ENCODE measurements at places on chromosomes 11 and 22.

DNA sequence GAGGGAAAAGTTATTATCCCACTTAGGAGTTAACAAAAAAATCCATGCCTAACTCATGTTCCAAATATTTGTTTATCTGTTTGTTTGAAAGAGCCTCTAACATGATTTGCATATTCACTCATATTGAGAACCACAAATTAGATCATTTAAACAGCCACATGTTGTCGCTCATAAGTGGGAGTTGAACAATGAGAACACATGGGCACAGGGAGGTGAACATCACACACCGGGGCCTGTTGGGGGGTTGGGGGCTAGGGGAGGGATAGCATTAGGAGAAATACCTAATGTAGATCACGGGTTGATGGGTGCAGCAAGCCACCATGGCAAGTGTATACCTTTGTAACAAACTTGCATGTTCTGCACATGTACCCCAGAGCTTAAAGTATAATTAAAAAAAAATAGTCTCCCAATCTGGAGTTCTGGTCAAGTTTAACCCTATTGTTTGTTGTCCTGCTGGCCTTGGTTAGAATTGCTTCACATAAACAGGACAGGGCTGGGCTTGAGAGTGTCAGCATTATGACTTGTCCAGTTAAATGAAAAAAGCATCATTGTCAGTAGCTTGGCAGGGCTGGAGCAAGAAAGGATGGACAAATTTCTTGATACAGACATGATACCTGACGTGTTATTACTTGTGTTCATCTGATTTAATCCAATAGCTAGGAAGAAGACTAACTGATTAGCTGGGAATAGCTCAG, 57.8 kb upstream of the PSMA1 start:
- no peak for DNase-seq

- DNase-seq, result no peak
Observed at GRCh38 chr11:1419811-1420210, 30.1 kb downstream of the BRSK2 start.

- DNase-seq, result no peak
Observed at GRCh38 chr11:35586222-35586621, 32.0 kb upstream of the FJX1 start.

- DNase-seq, result no peak
Observed at GRCh38 chr22:29115682-29116288, 43.0 kb downstream of the KREMEN1 start.

DNA sequence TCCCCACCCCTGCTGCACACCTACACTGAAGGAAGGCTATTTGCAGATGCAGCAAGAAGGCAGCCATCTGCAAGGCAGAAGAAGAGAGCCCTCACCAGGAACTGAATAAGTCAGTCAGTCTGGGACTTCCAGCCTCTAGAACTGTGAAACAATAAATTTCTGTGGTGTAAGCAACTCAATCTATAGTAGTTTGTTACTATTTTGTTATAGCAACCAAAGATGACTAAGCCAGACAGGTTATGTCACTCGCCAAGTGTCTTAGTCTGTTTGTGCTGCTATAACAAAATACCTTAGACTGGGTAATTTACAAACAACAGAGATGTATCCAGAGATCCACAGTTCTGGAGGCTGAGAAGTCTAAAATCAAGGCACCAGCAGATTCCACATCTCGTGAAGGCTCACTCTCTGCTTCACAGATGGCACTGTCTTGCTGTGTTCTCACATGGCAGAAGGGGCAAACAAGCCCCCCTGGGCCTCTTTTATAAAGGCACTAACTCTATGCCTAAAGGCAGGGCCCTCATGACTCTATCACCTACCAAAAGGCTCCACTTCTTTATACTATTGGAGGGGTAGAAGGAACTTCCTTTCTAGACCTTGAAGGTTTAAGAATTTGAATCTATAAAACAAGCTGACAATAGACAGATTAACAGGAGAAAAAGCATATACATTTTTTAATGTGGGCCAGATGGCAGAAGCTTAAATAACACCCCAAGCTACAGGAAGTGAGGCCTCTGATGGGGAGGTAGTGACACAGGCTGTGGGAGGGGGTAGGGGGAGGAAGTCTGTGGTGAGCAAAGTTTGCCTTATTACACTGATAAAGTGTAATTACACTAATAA, 12.3 kb downstream of the APOL6 start:
- DNase-seq, result no peak

DNA sequence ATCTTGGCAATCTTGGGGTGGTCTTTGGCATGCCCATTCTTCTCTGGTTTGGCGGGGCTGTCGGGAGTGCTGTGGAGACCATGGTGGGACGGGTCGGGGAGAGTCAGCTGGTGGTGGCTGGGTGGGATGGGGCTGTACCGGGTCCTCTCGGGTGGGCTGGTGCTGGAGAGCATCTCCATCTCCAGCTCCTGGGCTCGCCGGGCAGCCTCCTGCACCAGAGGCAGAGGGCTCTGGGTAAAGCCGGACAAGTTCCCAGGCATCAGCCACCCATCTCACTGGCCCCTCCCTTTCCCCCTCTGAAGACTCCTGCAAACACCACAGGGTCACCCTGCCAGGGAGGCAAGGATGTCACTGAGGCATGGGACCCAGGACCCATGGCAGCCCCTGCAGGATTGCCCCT, 25.1 kb downstream of the ANKK1 start:
- DNase-seq, result no peak

GRCh38 chr11:116596346-116597260, 176.2 kb downstream of the BUD13 start:
- no peak for DNase-seq

- no peak for DNase-seq
Observed at GRCh38 chr22:23131931-23132330, 9.9 kb downstream of the RSPH14 start.

- no peak for DNase-seq
Observed at GRCh38 chr11:33997584-33998251, 53.8 kb upstream of the CAPRIN1 start.

DNA sequence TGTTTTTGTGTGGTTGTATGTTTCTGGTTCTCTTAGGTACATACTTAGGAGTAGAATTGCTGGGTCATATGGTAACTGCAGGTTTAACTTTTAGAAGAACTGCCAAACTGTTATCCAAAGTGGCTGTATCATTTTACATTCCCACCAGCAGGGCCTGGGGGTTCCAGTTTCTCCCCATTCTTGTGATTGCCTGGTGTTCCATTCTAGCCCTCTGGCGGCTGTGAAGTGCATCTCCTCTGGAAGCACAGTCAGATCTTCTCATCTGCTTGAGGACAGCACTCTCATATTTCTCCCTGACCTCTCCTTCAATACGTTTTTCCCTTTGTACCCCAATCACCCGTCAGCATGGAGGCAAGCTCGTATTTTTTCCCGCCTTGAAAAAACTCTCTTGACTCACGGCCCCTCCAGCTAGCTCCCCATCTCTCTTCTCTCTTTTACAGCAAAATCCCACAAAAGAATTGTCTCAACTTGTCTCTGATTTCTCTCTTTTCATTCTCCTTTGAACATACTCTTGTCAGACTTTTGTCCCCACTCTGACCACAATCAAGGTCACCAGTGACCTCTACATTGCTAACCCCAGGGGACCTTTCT, 56.8 kb upstream of the THY1 start:
- DNase-seq, result no peak

GRCh38 chr22:26134654-26135330, 34.5 kb upstream of the SEZ6L start:
- DNase-seq, result no peak

- DNase-seq, result no peak
Observed at GRCh38 chr11:14413307-14414069, 54.5 kb upstream of the RRAS2 start.

- no peak for DNase-seq
Observed at GRCh38 chr22:37781434-37782059, 26.2 kb upstream of the GCAT start.

- DNase-seq, result no peak
Observed at GRCh38 chr11:128693416-128693712, 508 bp upstream of the FLI1 start.

DNA sequence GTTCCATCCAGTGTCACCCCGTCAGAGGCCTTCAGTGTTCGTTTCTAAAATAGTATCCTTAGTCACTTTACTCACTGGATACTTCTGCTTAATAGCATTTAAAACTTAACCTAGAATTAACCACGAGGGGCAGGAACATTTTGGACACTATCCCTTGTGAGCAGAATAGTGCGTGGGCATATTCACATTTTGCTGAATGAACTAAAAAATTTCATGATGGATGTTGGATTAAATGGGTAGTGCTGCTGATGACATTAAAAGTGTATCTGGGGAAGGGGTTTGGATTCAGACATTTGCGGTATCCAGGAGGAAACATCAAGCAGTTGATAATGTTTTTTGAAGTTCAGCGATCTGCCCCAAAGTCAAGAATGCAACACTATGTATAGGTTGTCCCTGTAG, 750 bp upstream of the NAT10 start:
- DNase-seq, result no peak

GRCh38 chr11:128530118-128531074, 57.0 kb downstream of the ETS1 start:
- no peak for DNase-seq

GRCh38 chr11:69683764-69684333, 8.7 kb upstream of the LTO1 start:
- DNase-seq, result no peak

- DNase-seq, result no peak
Observed at GRCh38 chr22:24994070-24994763, 41.7 kb downstream of the KIAA1671 start.

- DNase-seq, result no peak
Observed at GRCh38 chr11:36465449-36466163, 44.5 kb downstream of the TRAF6 start.

DNA sequence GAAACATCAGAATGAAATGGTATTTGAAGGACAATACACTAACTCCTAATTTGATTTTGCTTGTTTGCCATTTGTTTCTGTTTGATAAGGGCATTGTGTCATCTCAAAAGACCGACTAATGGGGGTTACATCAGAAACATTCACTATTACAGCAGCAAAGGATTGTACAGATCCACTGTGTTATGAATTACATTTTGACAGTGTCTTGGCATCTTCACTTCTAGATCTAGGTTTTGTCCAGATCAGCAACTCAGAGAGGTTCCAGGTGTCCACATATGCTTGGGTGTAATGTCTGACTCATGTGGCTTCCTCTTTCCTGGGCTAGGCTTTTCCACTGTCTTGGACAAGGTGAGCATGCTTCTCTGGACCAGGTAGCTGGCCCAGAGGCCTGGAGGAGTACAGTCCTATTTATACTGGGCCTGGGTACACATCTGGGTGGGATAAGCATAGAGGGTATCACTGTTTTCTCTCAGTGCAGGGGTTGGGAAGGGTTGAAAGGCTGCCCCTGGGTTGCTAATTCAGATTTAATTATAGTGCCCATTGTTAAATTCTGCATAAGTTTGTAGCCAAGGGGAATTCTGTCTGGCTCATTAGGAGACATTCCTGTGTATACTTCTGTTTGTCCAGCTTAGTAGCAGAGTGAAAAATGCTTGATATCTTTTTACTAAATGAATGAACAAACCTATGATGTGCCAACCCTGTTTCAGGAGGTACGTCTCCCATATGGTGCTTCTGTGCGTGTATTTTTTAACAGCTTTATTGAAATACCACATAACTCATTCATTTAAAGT, 23.8 kb downstream of the DDI1 start:
- no peak for DNase-seq

Measured in activated CD4-positive, alpha-beta T cell treated with anti-CD3 and anti-CD28 coated beads, Interleukin-2, amount 50 U/mL, for 24 hours (primary cell).